ENCODE measurements at places on chromosomes 6 and 20. TPM values are rescaled to one million over a fixed set of nuclear protein-coding genes. Genes with fewer than 3 reads are reported as not detected.
A peak's percentile ranks its signal among the peaks of the same experiment; 100 is the strongest.

DNA sequence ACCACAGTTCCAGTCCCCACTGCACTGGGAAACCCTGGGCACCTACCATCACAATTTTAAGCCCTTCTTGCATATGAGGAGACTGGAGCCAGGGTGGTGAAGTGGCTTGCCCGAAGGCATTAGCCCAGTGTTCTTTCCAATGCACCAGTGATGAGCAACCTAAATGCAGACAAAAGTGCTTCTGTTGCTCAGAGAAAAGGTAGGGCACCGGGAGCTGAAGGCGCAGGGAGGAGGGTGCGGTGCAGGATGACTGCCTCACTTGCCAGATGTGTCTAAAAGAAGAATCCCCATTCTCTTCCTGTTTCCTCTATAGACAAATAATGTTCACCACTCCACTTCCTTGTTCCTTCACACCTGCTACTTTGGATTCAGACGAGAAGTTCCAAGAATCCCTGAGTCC, 86.5 kb downstream of the QRSL1 start:
- H3K36me3 ChIP-seq: no peaks in the 10 kb centered on the region
- H3K4me3 ChIP-seq: no peak overlapping the region
- H3K27me3 ChIP-seq: no peaks in the 10 kb centered on the region
- DNase-seq: no peak
- no peak overlapping the region for H3K27ac ChIP-seq
- no peaks in the 10 kb centered on the region for H3K4me1 ChIP-seq

DNA sequence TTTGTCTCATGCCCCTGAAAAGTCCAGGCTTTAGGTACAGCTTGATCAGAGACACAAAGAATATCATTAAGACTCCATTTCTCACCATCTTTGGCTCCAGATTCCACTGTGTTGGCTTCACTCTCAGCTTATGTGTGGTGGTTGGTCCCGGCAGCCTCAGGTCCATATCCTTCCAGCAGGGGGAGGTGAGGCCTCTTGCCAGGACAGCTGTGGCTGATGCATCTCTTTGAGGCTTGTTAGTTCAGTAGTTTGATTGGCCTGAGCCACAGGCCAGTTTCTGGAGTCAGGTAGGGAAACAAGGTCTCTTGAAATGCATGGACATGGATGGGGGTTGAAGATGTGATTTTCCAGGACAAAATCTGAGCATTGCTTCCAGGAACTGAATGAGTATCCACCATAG, 62.4 kb downstream of the JAG1 start:
- H3K27ac ChIP-seq: peak overlapping the region; percentile 85
- H3K4me3 ChIP-seq: no peak overlapping the region
- no peaks in the 10 kb centered on the region for H3K27me3 ChIP-seq
- DNase-seq: no peak
- H3K4me1 ChIP-seq: peaks cover 41% of the 10 kb centered on the region

GRCh38 chr20:40948465-40949267, 80.0 kb upstream of the TOP1 start:
- no peak for DNase-seq
- H3K4me1 ChIP-seq: no peaks in the 10 kb centered on the region
- no peaks in the 10 kb centered on the region for H3K27me3 ChIP-seq
- H3K36me3 ChIP-seq: no peaks in the 10 kb centered on the region
- no peak overlapping the region for H3K4me3 ChIP-seq
- no peak overlapping the region for H3K27ac ChIP-seq

DNA sequence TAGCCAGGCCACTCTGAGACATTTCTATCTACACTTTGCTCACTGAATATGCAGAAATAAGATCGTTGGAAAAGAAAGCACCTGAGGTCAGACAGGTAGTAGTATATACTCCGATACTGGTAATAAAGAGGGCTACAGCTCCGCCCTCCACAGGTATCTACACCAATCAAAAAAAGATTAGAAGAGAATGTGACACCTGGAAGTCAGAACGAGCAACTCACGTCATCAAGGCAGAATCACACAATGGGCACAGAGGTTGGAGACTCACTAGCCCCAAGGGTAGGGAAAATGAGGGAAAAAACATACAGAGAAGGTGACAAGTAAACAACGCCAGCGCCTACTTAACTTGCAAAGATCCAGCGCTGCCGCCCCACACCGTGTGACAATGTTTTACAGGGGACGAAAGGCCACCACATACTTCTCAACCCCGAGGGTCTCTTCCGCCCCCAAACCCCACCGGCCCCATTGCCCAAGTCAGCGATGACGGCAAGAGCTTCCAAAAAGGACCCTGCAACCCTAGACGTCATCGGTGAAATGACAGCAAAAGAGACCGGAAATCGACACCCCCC, 653 bp downstream of the LMBRD1 start:
- H3K36me3 ChIP-seq: no peaks in the 10 kb centered on the region
- DNase-seq: no peak
- peak overlapping the region; percentile 82 for H3K4me3 ChIP-seq
- peak overlapping the region; percentile 97 for H3K27ac ChIP-seq

DNA sequence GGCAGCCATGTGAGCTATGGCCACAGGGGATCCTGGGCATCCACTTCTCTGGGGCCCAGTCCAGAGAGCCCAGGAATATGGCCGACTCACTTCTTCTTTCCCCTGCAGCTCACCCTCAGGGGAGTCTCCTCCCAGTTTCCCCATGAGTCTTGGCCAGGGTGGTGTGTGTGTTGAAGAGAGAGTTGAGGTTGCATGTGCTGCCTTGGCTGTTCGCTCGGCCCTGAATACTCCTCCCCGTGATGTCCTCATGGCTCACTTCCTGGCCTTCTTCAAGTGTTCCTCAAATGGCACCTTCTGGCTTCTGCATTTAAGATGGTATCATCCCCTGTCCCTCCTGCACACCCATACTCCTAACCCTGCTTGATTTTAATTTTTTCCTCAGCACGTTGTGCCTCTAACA, 3.2 kb upstream of the TREML1 start:
- H3K27ac ChIP-seq: no peak overlapping the region
- no peak for DNase-seq
- H3K36me3 ChIP-seq: no peaks in the 10 kb centered on the region

DNA sequence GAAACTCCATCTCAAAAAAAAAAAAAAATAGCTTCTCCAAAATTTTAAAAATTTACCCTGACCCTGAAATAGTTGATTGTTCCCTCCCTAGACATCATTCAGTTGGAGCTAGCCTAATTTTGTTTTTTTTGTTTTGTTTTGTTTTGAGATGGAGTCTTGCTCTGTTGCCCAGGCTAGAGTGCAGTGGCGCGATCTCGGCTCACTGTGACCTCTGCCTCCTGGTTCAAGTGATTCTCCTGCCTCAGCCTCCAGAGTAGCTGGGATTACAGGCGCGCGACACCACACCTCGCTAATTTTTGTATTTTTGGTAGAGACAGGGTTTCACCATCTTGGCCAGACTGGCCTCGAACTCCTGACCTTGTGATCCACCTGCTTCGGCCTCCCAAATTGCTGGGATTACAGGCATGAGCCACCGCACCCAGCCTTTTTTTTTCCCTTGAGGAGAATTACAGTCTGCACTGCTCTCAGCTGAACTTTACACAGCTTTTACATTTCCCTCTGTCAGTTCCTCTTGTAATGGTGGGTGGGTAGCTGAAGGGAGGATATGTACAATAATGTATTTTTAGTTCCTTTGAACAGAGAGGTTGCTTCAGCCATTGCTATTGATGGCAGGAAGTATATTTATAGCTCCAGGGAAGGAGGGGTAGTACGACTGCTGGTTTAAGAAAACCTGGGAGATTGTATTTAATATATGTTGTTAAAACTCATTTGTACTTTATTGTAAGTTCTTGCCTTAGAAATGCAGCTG, 27.7 kb downstream of the PTPRA start:
- no peaks in the 10 kb centered on the region for H3K4me1 ChIP-seq
- no peaks in the 10 kb centered on the region for H3K36me3 ChIP-seq
- no peaks in the 10 kb centered on the region for H3K27me3 ChIP-seq
- H3K4me3 ChIP-seq: no peak overlapping the region

- H3K27me3 ChIP-seq: no peaks in the 10 kb centered on the region
- DNase-seq: no peak
- H3K4me3 ChIP-seq: no peak overlapping the region
- H3K36me3 ChIP-seq: no peaks in the 10 kb centered on the region
Observed at GRCh38 chr6:166460473-166461437, 78.0 kb upstream of the MPC1 start.

- H3K4me3 ChIP-seq: no peak overlapping the region
- H3K4me1 ChIP-seq: peaks cover 22% of the 10 kb centered on the region
- no peak for DNase-seq
- no peaks in the 10 kb centered on the region for H3K27me3 ChIP-seq
Observed at GRCh38 chr6:84525907-84526306, 238.5 kb downstream of the TBX18 start.

- DNase-seq: no peak
- H3K27ac ChIP-seq: peak overlapping the region; percentile 78
- peak overlapping the region; percentile 66 for H3K4me3 ChIP-seq
- H3K36me3 ChIP-seq: no peaks in the 10 kb centered on the region
- peaks cover 93% of the 10 kb centered on the region for H3K4me1 ChIP-seq
- H3K27me3 ChIP-seq: no peaks in the 10 kb centered on the region
Observed at GRCh38 chr6:136761227-136761922, 30.9 kb downstream of the MAP3K5 start.

DNA sequence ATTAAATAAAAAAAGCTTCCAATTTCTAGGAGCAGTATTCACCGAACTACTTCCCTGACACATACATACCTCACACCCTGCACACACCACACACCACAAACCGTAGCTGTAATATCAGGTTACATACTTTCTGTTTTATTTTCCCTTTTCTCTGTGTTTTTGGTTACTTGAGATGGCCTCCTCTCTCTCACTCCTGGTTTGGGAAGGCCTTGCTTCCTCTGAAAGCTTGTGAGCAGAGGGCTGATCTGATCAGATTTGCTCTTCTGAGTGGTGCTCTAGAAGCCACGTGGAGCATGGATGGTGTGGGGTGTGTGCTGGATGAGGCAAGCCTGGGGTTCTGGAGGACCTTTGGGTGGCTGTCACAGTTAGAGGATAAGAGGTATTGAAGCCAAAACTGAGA, 20.9 kb downstream of the UTRN start:
- H3K27me3 ChIP-seq: no peaks in the 10 kb centered on the region
- DNase-seq: no peak
- H3K36me3 ChIP-seq: peaks cover 8% of the 10 kb centered on the region
- H3K27ac ChIP-seq: no peak overlapping the region
- H3K4me3 ChIP-seq: no peak overlapping the region

GRCh38 chr6:161804838-161805237, 531.0 kb upstream of the AGPAT4 start:
- H3K4me3 ChIP-seq: no peak overlapping the region
- H3K27ac ChIP-seq: no peak overlapping the region
- no peak for DNase-seq

- no peaks in the 10 kb centered on the region for H3K36me3 ChIP-seq
- H3K4me3 ChIP-seq: no peak overlapping the region
- no peak overlapping the region for H3K27ac ChIP-seq
Observed at GRCh38 chr6:163897030-163897429, 482.5 kb downstream of the QKI start.

DNA sequence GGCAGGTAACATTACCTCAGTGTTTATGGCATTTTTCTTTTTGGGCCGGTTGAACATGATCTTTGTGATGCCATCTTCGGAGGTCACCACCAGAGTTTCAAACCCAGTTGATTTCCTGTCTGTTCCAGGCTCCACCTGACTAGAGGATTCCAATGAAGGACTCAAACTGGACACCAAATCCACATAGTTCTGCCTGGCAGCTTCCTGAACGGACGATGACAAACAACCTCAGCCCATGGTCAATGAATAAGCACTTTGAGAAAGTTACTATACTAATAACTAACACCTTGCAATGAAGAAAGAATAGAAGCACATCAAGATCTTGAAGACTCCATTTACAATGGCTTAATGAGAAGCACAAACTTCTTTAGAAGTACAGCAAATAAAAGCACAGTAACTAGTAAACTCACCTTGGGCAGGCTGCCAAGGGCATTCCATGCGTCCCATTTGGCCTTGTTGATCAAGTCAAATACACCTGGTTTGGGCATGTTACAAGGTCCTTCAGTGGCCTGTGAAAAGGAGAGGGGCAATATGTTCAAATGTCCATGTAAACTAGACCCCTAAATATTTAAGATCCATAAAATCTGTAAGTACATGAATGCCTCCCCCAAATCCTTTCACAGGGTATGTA, 4.9 kb downstream of the ECI2 start:
- H3K4me1 ChIP-seq: peaks cover 8% of the 10 kb centered on the region
- H3K4me3 ChIP-seq: no peak overlapping the region
- no peak for DNase-seq
- no peaks in the 10 kb centered on the region for H3K27me3 ChIP-seq
- no peak overlapping the region for H3K27ac ChIP-seq

- no peaks in the 10 kb centered on the region for H3K36me3 ChIP-seq
- no peaks in the 10 kb centered on the region for H3K27me3 ChIP-seq
- no peak for DNase-seq
- no peak overlapping the region for H3K27ac ChIP-seq
- no peak overlapping the region for H3K4me3 ChIP-seq
Observed at GRCh38 chr6:21263531-21264287, 329.8 kb upstream of the SOX4 start.

GRCh38 chr6:46773201-46773855, 19.9 kb upstream of the MEP1A start:
- no peak overlapping the region for H3K4me3 ChIP-seq
- H3K27ac ChIP-seq: no peak overlapping the region
- H3K36me3 ChIP-seq: no peaks in the 10 kb centered on the region
- no peaks in the 10 kb centered on the region for H3K27me3 ChIP-seq
- no peaks in the 10 kb centered on the region for H3K4me1 ChIP-seq

DNA sequence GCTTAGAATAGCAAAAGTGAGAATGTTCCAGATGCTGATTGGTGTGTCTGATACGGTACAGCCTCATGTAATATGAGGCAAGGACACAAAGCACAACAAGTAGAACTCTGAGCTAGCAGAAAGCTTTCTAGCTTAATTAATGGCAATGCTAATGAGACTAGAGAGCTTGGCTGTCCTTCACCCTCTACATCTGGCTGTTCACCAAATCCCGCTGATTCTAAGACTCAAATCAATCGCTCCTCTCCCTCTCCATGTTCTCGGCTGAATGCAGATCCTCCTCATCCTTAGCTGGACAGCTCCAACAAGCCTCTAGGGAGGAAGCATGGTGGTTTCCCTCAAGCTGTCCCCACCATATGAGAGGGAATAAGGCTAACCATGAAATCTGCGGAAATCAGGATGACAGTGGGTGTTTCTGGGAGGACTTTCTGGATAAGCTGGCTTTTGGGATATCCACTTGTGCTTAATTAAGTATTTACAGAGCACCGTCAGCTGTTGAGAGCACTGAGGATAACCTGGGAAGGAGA, 128.9 kb downstream of the FOXC1 start:
- H3K36me3 ChIP-seq: no peaks in the 10 kb centered on the region
- no peak for DNase-seq
- H3K4me1 ChIP-seq: no peaks in the 10 kb centered on the region
- no peaks in the 10 kb centered on the region for H3K27me3 ChIP-seq
- H3K27ac ChIP-seq: no peak overlapping the region

- H3K4me1 ChIP-seq: peaks cover 28% of the 10 kb centered on the region
- H3K27me3 ChIP-seq: no peaks in the 10 kb centered on the region
- H3K36me3 ChIP-seq: no peaks in the 10 kb centered on the region
Observed at GRCh38 chr6:157024745-157025144, 247.6 kb downstream of the ARID1B start.

GRCh38 chr20:12311094-12311865, 393.6 kb downstream of the BTBD3 start:
- no peaks in the 10 kb centered on the region for H3K36me3 ChIP-seq
- no peaks in the 10 kb centered on the region for H3K27me3 ChIP-seq
- H3K4me3 ChIP-seq: no peak overlapping the region
- no peak for DNase-seq
- H3K27ac ChIP-seq: no peak overlapping the region

GRCh38 chr6:168197636-168198301, 118.8 kb upstream of the FRMD1 start:
- no peak overlapping the region for H3K27ac ChIP-seq
- no peak for DNase-seq
- H3K4me3 ChIP-seq: no peak overlapping the region

The VSX1 gene
- not detected for total RNA-seq

The BFSP1 gene
- 2.4 TPM for total RNA-seq

The LAMA2 gene
- 111 TPM for total RNA-seq

The ECT2L gene
- not detected for total RNA-seq

The PCMT1 gene
- total RNA-seq: 40.6 TPM

The PPP1R16B gene
- total RNA-seq: 8.9 TPM

The SIM1 gene
- not detected for total RNA-seq

The BHLHE23 gene
- total RNA-seq: not detected
